BJ (cell line): ENCODE measurements at places on chromosomes 6 and 20.

DNA sequence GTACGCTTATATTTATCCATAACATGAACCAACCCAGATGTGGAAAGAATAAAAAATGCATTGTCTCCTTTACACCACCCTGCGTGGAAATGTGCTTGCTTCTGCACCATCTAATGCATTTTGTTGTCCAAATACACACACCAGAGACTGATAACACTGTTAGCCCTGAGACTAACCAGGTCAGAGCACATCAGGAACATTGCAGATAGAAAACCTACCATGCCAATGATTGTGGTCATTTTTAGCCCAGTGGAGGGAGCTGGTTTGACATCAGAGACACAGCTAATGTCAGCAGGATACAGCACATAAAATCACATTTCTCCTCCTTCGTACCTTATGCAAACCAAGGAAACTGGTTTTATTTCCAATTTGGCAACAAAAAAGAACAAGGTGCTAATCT, 528.7 kb downstream of the DOK5 start:
- no peak for DNase-seq

GRCh38 chr6:158452191-158452590, 107.7 kb upstream of the TMEM181 start:
- DNase-seq: no peak

DNA sequence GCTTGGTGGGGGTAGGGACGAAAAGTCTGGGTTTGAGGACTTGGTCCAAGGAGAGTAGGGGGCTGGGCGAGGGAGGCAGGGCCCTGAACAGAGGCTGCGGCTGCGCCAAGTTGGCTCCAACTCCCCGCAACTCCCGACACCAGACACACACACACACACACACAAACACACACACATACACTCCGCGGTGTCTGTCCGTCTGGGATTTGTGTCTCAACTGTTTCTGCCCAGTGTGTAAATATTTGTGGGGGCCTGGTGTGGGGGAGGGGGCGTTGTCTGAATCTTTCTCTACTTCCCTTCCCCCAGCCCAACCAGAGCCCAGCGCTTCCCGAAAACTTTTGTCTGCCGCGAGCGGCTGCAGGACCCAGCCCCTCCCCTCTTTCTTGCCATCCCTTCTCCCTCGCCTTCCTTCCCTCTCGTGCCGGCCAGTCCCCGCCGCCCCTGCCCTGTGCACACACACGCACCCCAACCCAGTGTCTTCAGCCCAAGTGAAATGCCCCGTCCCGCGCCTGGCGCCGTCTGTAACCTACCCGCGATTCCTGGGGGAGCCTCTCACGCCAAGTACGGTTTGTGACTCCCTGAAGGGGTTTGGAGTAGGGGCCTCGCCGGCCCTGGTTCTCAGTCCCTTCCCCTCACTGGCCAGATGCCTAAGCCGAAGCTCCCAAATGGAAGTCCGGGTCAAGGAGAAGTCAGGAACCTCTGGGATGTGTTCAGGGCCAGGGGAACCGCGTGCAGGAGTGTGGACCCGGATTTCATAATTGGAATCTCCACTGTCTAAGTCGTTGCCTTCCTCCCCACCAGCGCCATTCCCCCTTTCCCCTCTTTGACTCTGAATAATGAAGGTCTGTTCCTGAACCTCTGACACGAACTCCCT, 904 bp downstream of the MDFI start:
- no peak for DNase-seq

GRCh38 chr6:54053881-54054391, 57.3 kb upstream of the MLIP start:
- DNase-seq: peak; percentile 74

GRCh38 chr6:80029470-80029869, 25.0 kb downstream of the TTK start:
- DNase-seq: no peak

DNA sequence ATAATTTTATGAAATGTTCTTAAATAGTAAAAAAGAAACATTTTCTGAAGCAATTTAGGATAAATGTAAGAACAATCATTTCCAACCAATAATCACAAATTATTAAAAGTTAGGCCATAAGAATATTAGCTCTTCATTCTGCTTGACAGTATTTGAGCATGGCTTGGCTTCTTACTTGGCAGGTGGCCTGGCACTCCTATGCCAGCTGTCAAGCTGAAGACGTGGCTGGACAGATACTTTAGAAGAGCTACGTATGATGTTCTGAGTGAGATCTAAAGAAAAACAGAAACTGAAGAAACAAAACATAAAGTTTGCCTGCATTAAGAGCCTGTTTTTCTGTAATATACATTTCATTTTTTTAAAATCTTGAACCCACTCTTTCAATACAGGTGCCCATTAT, 438.9 kb downstream of the GRIK2 start:
- no peak for DNase-seq

- no peak for DNase-seq
Observed at GRCh38 chr6:121533321-121533841, 97.9 kb downstream of the GJA1 start.

- DNase-seq: no peak
Observed at GRCh38 chr6:140980265-140980887, 1152.3 kb upstream of the GJE1 start.

- DNase-seq: no peak
Observed at GRCh38 chr20:17029698-17030097, 197.1 kb upstream of the PCSK2 start.

GRCh38 chr6:113082745-113083144, 735.6 kb downstream of the RFPL4B start:
- DNase-seq: no peak

GRCh38 chr6:30903236-30903635, 4.8 kb upstream of the GTF2H4 start:
- no peak for DNase-seq

GRCh38 chr6:47057830-47058540, 15.9 kb upstream of the ADGRF1 start:
- DNase-seq: peak; percentile 30

GRCh38 chr20:37989601-37990295, 43.5 kb downstream of the TTI1 start:
- no peak for DNase-seq

- no peak for DNase-seq
Observed at GRCh38 chr6:150203378-150203777, 60.5 kb downstream of the PPP1R14C start.

- DNase-seq: no peak
Observed at GRCh38 chr6:73240730-73241129, 15.4 kb upstream of the KHDC1L start.

- no peak for DNase-seq
Observed at GRCh38 chr6:90917376-90917775, 330.5 kb upstream of the MAP3K7 start.

GRCh38 chr6:143555071-143555492, 43.6 kb upstream of the FUCA2 start:
- DNase-seq: no peak

- DNase-seq: peak; percentile 29
Observed at GRCh38 chr6:139595183-139595582, 220.7 kb upstream of the CITED2 start.

GRCh38 chr6:36114798-36115408, 15.4 kb upstream of the MAPK13 start:
- no peak for DNase-seq

DNA sequence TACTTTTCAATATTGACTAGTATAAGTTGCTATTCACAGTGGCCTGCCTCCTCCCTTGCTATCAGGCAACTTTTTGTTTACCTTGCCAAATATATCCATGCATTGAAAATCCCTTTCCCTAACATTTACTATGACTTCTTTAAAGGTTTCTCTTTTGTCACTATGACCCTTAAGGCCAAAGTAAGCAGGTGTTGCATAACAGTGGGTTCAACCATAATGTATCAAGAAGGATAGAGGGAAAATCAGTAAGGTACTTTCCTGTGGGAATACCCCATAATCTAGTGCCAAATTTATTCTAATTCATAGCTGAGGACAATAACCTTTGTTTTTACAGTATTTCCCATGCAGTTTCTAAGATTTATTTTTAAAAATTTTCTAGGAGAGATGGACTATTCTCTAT, 527.6 kb downstream of the CDKAL1 start:
- no peak for DNase-seq

- no peak for DNase-seq
Observed at GRCh38 chr6:19669206-19669605, 168.0 kb upstream of the ID4 start.

GRCh38 chr20:2545594-2545993, 9.2 kb downstream of the TMC2 start:
- no peak for DNase-seq

DNA sequence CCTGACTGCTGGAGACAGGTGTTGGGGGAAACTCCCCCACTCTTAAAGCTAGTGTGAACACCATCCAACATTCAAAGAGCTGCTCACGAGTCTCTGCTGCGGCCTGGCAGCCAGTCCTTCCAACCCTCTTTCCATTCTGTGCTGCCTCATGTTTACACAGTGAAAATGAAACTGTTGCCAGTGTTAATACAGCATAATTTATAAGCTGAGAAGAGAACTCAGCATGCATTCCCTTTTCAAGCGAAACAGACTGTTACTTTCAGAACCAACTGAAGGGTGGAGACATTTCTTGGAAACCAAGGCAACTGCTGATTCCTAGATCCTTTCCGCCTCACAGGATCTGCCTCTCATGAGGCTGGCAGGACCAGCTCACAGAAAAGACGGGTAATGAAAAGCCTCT, 533.8 kb upstream of the ID4 start:
- DNase-seq: no peak

- no peak for DNase-seq
Observed at GRCh38 chr6:81892891-81893290, 140.4 kb upstream of the TENT5A start.

GRCh38 chr6:35359346-35359743, 17.0 kb downstream of the PPARD start:
- no peak for DNase-seq

- no peak for DNase-seq
Observed at GRCh38 chr6:41785689-41786450, 1.6 kb upstream of the TOMM6 start.

GRCh38 chr6:121382467-121383121, 48.3 kb upstream of the TBC1D32 start:
- no peak for DNase-seq

GRCh38 chr20:25399037-25399430, 8.4 kb upstream of the ABHD12 start:
- DNase-seq: peak; percentile 26

DNA sequence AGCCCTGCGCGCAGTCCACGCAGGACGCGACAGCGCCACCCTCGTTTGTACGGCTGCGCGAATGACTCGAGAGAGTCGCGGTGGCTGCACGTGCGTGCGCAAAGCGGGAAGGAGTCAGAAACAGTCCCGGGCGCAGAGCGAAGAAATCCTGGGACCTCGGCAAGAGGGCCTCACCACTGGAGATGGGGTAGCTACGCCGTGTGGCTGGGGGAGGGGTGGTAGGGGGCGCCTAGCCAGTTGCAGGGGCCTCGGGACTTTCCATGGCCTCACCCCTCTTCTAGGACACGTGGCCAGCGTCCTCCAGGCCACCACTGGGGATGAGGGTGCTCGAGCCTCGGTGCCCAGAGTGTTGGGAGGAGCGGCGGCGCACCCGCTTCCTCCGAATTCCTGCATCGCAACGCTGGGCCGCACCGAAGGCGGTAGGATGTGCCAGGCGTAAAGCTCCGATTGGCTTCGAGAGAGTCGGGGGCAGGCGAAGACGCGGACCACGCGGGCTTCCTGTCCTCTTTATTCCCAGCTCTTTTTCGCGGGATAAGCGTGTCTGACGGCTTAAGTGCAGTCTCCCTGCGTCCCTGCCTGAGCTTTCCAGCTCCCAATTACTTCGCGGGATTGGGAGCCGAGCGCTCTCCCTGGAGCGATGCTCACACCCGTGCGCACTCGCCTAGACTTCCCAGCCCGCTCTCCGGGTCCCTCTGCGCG, 38.7 kb downstream of the NCR2 start:
- no peak for DNase-seq

DNA sequence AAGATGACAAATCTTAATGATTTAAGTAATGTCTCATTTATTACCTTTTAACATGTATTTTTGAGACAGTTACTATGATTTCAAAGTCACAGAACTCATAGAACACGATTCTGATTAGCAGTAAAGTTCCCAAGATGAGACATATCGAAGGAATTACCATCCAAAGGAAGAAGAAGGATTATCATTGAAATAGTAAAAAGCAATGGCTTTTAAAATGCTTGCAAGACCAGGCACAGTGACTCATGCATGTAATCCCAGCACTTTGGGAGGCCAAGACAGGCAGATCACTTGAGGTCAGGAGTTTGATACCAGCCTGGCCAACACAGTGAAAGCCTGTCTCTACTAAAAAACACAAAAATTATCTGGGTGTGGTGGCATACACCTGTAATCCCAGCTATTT, 219.2 kb downstream of the KHDC1L start:
- no peak for DNase-seq

DNA sequence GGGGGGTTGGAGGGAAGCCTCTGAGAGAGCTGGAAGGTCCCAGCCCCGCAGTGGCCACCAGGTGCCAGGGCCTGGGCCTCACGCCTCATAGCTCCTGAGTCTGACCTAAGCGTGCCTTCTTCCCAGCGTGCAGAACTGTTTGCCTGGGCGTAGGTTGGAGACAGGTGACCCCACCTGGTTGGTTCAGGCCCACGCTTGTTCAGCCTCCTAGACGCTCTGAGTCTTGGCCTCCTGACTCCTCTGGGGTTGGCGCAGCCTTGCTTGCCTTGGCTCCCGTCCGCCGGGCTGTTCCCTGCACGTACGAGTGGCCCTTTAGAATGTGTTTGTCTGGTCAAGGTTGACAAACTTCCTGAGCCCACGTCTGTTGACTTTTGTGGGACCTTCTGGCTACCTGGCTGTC, 70.8 kb downstream of the EYA2 start:
- DNase-seq: no peak

DNA sequence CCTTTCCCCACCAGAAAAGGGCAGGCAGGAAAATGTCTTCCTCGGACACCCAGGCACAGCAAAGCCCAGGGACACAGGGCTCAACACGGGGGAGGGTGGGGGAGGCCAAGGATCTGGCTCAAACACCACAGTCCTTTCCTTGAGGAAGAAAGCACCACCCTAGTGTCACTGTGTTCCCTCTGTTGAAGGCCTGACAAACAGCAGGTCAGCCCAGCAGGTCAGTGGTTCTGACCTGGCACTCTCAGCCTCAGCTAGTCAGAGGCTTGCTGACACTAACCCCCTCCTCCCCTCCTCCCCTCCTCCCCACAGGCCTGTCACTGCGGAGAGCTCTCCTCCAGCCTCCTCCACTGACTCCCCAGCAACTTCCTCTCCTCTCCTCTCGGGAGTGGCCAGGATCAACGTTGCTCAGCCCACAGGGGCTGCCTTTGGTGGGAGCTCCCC, 239.6 kb downstream of the LRFN2 start:
- DNase-seq: no peak

DNA sequence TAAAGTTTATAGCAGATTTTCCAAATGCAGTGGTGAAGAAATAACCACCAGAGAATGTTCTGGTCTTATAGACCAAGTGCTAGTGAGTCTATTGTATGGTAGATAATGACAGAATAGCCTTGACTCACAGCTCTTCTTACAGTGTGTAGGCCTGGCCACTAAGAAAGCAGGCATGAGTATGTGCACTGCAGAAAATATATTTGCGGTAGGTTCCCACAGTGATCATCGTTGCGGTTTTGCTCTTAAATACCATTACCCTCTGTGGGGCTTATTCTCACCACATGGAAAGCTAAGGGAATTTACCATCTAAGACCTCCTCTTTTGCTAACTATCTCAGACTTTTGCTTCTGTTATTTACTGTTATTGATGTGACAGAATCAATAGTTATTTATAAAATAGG, 212.3 kb upstream of the SYNDIG1 start:
- no peak for DNase-seq
